ENCODE measurements at places on chromosomes 12 and 14.

DNA sequence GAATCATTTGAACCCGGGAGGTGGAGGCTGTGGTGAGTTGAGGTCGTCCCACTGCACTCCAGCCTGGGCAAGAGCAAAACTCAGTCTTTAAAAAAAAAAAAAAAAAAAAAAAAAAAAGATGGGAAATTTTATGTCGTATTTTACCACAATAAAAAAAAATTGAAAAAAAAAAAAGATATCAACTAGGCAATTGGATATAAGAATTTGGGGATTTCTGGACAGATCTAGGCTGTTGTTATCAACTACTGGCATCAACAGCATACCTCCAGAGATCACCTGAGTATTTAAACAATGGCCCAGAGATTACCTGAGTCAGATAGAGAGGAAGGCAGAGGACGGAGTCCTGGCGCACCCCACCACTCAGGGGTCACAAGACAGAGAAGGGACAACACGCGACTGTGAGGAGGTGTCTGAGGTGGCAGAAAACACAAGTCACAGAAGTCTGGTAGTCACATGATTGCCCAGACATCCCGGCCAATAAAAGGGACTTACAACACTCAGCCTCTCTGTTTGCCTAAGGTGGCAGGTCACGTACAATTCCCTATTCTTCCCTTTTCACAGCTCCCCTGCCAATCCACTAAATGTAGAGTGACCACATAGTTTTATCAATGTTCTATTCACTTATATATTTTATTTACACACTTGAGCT lies 1.8 kb downstream of the SPRING1 start:
- DNase-seq = no peak

- DNase-seq = no peak
Measured at GRCh38 chr14:34872822-34873588, 2.2 kb downstream of the BAZ1A start.

GRCh38 chr12:1527789-1528188 lies 66.6 kb downstream of the FBXL14 start:
- no peak for DNase-seq

- DNase-seq = no peak
Measured at GRCh38 chr12:108840605-108841332, 16.6 kb downstream of the SSH1 start.

DNA sequence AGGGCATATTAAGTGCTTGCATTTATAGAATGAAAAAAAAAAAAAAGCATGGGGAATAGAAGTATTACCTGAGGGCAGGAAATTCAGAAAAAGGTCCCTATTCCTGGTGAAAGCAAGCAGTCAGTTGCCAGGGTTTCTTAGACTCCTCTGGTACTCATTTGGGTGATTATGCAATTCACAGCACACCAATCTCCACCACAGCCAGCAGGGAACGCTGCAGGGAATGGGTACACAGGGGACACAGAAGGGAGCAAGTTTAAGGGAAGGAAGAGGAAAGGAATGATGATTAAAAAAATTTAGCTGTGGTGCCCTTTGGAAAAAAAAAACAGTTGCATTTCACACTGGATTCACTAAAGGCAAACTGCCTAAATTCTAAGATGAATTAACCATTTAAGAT lies 14.2 kb downstream of the BLTP3B start:
- DNase-seq = no peak

- DNase-seq = no peak
Measured at GRCh38 chr12:13135371-13136178, 32.1 kb upstream of the GSG1 start.

DNA sequence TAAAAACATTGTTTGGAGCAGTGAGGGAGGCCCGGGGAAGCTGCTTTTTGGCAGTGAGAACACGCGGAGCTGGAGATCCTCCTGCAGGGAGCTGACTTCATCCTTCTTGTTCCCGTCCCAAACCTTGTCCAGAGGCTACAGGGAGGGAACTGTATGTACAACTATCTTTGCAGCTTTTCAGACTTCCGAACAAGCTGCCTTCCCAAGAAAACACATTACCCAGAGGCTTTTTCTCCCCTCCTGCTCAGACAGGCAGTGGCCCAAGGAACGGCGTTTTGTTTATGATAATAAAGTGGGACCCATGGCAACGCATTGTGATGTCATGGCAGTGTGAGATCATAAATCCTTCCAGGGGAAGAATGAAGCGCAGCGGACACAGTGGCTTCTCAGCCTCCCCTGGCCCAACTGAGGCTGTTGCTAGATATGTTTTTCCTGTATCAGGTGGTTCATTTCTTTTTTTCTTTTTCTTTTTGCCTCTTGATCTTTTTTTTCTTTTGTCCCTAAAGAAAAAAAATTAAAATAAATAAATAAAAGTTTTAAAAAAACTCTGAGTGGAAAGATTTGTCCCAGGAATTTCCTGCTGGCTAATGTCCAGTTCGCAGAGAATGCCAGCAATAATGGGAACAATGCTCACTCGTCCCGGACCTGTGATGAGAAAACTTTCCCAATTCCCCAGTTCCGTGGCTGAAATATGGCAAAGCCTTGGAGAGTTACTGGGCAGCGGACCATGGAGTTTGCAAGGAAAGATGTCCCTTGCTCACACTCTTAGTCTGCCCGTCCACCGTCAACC lies 103.4 kb upstream of the MAP1LC3B2 start:
- no peak for DNase-seq

- DNase-seq = no peak
Measured at GRCh38 chr12:104455578-104456416, 951 bp upstream of the CHST11 start.

Data from stimulated activated CD4-positive, alpha-beta T cell treated with anti-CD3 and anti-CD28 coated beads, Interleukin-15, amount 100 ng/mL, for 1 hour (primary cell).